Muscle of arm (tissue), 14 donors: ENCODE measurements at places on chromosomes 12 and 14.

GRCh38 chr14:24674204-24674970 is 40.4 kb upstream of the GZMB start:
- no peak for DNase-seq

DNA sequence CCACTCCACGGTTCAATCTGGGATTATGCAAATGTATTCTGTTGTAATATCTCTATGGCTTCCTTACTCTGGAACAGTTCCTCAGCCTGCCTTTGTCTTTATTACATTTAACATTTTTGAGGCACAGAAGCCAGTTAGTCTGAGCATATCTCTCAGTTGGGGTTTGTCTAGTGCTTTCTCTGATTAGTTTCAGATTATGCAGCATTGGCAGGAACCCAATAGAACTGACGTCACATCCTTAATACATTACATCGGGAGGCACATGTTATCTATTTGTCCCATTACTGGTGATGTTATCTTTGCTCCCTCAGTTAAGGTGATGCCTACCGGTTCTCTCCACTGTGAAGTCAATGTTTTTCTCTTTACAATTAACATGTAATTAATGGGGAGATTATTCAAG is 62.4 kb downstream of the PPM1A start:
- DNase-seq, result no peak

- DNase-seq, result no peak
These were observed 7.1 kb downstream of the RNASE7 start for GRCh38 chr14:21049271-21049673.

GRCh38 chr14:104865081-104865630 is at the start of gene CEP170B:
Gene CEP170B, plus strand, starts transcription at chr14:104865268. Its CDS starts 3,183 bp downstream, at chr14:104868451.
- no peak for DNase-seq

DNA sequence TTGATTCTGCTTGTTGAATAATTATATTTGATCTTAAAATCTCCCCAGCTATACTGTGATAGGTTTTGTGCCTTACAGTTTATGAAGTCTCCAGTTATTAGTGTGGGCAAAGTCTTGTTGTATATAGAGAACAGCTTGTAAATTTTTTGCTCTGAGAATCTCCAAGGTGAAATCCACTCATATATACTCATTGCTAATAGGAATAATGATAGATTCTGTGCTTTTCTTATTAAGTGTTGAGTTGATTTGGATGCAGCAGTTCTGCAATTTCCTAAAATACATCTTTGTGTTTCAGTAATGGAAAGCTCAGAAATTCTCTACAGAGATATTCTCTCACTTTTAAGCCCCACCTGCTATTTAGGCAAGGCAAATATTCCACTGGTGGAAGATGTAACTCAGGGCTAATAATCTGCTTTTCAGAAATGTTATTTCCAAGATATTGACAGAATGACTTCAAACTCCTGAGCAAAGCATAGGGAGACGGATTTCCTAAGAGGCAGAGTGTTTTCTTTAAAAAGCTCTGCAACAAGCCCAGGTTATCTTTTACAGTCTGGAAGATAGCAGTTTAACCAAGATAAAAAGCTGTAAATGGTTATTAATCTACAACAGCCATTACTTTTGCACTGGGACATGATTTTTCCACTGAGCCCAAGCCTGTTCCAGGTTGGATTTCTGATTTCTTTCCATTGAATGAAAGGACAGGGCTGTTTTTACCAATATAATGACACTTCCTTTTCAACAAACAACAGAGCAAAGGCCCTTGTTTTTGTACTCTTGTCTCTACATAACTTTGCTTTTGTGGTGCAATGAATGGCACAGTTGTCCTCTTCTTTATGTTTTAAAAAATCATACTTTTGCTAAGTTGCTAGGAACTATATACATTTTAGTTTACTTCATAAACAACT is 239.9 kb upstream of the ATP2B1 start:
- no peak for DNase-seq

GRCh38 chr14:105307052-105307727 is 6.4 kb upstream of the BRF1 start:
- no peak for DNase-seq

DNA sequence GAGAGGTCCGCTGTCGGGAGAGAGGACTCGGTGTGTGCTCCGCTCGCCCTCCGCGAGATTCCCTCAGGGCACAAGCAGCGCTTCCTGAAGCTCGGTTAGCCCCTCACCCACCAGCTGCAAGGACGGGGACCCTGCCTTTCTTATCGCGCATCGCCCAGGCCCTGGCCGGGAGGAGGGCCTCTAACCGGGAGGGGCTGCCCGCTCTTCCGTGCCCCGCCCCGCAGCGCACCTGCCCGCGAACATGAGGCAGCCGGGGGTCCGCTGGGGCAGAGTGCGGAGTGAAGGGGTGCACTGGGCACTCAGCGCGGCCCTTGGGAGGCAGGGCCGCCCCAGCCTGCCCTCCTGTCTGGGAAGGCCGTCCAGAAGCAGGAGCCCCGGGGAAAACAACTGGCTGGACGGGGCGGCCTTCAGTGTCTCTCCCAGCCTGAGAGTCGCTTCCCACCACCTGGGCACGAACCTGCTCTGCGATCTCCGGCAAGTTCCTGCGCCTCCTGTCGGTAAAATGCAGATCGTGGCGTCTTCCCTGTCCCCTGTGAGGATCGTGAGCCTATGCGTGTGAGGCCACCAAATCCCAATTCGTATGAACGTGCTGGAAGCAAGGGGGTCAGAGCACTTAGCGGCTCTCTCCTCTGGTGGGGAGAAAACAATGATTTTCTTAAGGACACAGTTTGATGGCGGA is 28.0 kb upstream of the ADIPOR2 start:
- no peak for DNase-seq

DNA sequence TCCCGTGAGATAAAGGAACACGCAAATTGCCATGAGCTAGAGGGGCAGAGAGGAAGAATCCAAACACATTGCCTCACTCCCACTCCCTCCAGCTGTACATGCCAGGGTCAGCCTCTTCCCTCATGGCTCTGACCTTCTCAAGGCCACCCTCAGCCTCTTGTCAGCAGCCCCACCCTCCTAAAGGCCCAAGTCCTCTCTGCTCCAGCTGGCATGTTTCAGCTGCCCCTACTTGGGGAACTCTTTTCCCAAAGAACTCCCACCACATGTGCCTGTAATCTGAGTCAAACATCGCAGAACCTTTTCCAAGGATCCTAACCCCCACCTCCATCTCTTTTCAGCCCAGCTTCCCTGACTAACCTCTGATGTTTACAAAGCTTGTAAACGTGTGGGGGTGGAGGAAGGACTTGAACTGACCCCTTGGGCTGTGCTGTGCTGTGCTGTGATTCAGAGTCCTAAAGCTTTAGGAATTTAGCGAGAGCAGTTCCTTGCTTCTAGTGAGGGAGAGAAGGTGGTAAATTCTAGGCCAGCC is 7.3 kb upstream of the CACNB3 start:
- DNase-seq, result no peak

- DNase-seq, result no peak
These were observed 13.8 kb downstream of the NFKBIA start for GRCh38 chr14:35390577-35391387.

DNA sequence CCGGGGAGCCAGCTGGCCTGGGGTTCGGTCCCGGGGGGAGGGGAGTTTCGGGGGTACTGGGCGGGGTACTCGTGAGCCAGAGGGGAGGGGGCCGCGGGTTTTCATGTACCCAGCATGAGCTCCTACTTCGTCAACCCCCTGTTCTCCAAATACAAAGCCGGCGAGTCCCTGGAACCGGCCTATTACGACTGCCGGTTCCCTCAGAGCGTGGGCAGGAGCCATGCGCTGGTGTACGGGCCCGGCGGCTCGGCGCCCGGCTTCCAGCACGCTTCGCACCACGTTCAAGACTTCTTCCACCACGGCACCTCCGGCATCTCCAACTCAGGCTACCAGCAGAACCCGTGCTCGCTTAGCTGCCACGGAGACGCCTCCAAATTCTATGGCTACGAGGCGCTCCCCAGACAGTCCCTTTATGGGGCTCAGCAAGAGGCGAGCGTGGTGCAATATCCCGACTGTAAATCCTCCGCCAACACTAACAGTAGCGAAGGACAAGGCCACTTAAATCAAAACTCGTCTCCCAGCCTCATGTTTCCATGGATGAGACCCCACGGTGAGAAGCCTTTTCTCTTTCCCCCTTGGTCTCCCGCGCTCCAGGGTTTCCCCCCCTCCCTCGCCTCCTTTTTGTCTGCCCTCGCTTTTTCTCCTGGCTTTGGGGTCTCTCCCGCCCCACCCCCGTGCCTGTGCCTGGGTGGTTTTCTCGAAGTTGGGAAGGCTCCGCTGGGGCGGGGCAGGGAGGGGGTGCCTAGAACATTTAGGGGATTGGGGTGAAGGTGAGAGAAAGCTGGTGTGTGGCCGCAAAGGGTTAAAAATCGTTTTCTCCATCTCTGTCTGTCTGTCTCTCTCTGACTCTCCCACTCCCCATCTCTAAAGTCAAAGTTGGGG is 627 bp downstream of the HOXC8 start:
- no peak for DNase-seq

DNA sequence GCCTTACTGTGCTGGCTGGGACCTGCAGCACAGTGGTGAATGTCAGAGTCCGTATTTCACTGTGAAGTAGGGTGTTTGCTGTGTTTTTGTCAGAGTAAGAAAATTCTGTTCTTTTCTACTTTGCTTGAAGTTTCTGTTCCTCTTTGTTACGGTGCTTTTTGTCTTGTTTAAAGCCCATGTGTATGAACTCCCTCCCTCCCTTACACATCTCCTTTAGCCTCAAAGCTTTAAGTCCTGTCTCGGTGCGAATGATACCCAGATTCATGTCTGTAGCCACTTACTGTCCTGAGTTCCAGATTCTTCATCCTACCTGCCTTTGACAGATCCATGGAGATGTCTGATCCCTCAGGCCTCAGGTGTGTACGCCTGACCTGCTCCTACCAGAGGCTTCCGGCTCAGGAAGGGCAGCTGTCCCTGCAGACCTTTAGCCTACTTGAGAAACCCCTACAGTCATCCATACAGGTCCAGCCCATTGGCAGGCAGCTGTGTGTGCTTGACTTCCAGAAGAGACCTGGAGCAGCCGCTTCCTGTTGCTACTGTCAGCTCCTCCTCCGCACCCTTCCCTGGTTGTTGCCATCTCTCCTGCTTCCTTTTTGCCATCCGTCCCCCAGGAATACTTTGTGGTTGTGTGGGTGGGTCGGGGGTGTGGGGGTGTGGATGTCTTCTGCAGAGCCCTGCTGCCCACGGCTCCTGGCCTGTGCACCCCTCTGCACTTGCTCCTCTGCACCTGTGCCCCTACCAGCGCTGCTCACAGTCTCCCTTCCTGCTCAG is 72.9 kb downstream of the DDX51 start:
- no peak for DNase-seq

- DNase-seq, result no peak
These were observed 20.0 kb upstream of the BCL7A start for GRCh38 chr12:122001466-122002209.

DNA sequence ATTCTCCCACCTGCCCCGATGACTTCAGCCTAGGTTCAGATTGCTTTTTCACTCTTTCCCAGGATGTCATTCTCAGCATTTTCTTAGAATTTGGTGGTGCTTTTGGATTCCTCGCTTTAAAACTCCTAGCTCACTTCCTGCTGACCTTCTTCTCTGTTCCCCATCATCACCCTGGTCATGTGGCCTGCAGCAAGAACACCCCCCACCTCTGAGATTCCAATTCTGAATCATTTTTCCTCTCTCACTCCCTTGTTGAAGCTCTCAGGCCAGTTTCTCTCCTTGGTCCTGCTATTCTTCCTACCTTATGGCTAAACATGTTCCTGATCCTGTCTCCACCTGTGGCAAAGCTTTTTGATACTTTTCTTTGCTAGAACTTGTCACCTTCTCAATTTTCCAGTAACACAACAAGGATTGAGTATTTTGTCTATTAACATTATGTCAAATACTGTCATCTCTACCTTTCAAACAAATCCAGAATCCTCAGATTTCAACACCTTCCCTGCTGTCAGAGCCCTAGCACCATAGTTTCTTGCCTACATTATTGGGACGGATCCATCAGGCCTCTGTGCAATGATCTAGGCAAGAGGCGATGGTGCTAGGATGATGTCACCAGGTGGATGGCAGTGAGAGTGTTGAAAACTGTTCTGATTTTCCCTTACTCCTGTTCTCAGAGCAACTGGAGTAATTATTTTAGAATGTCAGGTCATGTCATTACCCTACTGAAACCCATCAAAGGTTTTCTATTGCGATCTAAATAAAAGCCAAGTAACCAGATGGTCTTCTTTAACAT is 233.7 kb downstream of the MON2 start:
- no peak for DNase-seq

- DNase-seq, result no peak
These were observed 652 bp upstream of the POLE2 start for GRCh38 chr14:49688701-49689030.

- DNase-seq, result no peak
These were observed 35.8 kb upstream of the CFL2 start for GRCh38 chr14:34750233-34750632.

GRCh38 chr14:69363055-69363454 is 35.0 kb downstream of the ERH start:
- peak; percentile 14 for DNase-seq

- peak; percentile 28 for DNase-seq
These were observed 209.6 kb downstream of the FSCB start for GRCh38 chr14:44297437-44297836.

- no peak for DNase-seq
These were observed 1.4 kb upstream of the ARHGDIB start for GRCh38 chr12:14962797-14963196.

DNA sequence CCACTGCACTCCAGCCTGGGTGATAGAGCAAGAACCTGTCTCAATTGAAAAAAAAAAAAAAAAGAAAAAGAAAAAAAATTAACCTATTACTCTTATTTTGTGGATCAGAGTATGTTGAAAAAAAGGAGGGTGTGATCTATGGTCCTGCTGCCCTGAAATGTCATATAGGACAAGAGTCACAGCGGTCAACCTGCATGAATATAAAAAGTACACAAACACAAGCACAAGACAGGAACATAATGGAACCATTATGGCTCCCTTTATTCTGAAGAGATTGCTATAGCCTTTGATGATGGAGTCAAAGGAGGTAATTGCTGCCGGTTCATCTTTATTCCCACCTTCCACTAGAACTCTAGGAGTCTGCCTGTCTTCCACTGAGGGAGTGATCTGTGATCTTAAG is 96.9 kb downstream of the NTN4 start:
- no peak for DNase-seq

GRCh38 chr14:90739318-90740068 is 76.7 kb downstream of the TTC7B start:
- DNase-seq, result no peak

- no peak for DNase-seq
These were observed 495.7 kb downstream of the GALC start for GRCh38 chr14:87497301-87497700.

DNA sequence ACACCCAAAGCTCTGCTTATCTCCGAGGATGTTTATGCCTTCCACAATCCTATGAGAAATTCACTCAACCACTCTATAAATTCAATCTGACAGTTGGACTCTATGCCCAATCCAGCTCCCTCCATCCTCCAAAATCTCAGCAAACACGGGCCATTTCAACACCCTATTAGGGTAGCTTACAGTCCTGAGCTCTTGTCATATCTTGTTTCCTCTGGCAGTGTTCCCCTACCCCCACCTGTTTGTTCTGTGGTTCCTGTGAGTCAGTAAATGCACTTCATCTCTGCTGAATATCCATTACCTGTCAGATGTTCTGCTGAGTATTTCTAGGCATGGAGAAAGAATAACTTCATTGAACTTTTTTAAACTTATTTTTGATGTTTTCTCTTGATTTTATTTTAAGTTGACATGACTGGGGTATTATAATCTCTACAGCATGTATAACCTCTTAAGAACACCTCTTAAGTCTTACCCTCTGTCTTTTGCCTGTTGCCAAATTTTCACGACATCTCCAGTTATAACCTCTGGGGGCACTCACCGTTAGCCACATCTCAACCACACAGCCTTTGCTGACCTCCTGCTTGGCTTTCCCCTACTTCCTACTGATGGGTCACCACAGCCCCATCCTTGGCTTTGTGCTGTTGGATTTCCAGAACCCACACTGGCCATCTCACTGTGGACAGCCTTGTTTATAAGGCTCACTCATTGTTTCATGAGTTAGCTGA is 317.0 kb upstream of the TMPO start:
- no peak for DNase-seq

GRCh38 chr14:102235275-102235897 is 69.6 kb downstream of the MOK start:
- peak; percentile 68 for DNase-seq
